ENCODE measurements at places on chromosomes 12 and 14.

GRCh38 chr12:3325736-3326135, 165.3 kb upstream of the PRMT8 start:
- no peak for DNase-seq

- DNase-seq, result no peak
Measured at GRCh38 chr14:69268763-69269162, 8.8 kb downstream of the GALNT16 start.

DNA sequence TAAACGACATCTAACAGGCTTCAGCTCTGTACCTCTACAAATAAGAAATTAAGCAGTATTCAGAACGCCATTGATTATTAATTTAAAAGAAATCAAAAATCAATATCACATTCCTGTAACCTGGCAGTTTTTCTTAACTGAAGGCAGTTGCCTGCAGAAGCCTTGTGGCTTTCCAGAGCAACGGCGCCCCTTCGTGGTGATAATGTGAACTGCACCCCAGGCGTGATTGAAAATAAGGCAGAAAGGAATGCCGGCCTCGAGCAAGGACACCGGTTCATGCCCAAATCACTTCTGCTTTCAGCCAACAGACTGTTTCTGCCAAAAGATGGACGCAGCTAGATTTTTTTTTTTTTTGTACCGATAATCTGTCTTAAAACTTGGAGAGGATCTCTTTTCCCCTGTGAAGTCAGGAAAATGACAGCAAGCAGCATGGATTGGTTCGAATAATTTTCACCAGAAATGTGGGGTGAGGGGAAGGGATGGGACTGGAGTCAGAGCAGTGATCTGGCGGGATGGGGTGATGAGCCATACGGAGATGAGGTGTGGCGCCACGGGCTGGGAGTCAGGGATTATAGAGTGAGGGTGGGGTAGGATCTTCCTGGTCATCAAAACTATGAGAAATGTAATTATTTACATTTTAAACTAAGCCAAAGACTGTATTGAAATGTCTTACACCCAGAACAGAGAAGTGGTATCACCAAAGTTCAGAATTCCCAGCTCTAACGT, 473.0 kb downstream of the DPF3 start:
- peak; percentile 53 for DNase-seq

DNA sequence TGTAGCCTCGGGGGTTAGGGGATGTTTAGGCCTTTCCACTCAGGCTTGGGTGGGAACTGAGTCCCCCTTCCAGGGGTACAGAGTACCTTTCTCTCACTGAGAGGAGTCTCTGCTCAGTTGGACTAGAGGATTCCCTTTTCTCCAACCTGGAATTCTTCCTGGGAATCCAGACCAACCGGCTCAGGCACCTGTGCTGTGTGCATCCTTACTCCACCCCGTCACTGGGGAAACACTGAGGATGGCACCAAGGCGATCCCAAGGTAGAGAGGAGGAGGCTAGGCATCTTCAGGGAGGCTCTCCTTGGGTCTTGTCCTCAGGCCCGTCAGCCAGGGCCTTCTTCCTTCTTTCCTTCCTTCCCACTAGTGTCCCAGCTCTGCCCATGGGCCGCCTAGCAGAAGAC, 871 bp upstream of the TGM1 start:
- no peak for DNase-seq

DNA sequence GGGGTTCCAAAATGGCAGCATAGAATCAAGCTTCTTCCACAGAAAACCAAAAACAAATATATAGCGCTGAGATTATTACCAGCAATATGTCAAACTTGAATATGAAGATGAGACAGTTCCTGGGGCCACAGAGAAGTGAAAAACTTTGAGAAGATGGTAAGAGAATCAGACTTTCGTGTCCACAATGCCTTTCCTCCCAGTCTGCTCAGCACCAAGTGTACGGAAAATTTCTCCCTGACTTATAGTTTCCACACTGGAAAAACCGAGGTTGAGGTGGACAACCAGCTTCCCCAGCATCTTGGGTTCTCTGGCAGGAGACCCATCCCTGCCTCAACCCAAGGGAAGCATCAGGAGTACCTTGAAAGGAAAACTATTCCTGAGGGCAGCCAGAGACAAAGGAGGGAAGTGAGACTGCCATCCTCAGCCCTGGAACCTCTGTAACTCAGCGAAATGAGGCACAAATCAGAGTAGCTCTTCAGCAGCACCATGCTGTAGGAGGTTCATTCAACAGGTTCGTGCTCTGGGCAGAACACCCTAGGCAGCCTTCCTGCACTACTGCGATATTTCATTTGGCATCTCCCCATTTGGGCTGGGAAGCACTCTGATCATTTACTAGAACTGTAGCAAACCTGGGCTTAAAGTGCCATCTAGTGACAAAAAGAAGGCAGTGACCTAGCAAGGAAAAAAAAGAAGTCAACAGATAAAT, 52.4 kb upstream of the CAPRIN2 start:
- peak; percentile 31 for DNase-seq

DNA sequence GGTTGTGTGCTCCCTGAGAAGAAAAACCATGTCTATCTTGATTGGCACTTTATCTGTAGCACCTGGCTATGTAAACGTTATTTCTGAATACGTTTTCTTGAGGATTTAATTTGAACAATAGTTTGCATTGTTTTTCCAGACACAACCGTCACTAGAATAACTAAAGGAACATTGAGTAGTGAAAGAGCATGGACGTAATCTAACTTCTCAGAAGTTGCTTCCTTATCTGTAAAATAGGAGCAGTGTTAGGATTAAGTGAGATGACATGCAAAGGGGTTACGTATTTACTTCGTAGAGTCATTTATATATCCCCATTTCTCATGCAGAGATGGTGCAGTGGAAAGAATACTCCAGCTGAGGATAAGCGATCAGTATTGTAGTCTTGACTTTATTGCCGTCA, 8.1 kb downstream of the AEBP2 start:
- DNase-seq, result no peak

- no peak for DNase-seq
Measured at GRCh38 chr14:76717508-76718290, 43.6 kb upstream of the VASH1 start.

- no peak for DNase-seq
Measured at GRCh38 chr12:130640901-130641300, 75.2 kb downstream of the RIMBP2 start.

DNA sequence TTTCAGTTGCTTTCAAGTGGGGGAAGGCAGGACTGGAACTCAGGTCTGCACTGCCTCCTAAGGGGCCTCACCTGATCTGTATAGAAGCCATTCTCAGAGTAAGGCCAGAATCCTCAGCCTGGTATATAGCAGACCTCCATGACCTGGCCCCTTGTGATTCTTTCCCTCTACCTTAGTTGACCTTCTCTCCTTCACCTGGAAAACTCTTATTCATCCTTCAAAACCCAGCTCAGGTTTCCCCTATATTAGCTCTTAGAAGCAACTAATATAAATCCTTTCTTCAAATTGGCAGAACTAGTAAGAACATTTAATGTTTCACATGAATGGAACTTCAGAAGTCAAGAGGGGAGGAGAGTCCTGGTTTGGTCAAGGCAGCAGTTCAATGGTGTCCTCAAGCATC, 26.0 kb upstream of the WSCD2 start:
- no peak for DNase-seq

GRCh38 chr14:91219517-91220389, 24.8 kb downstream of the GPR68 start:
- DNase-seq, result no peak

- DNase-seq, result no peak
Measured at GRCh38 chr14:23163830-23164229, 19.6 kb downstream of the SLC7A8 start.

DNA sequence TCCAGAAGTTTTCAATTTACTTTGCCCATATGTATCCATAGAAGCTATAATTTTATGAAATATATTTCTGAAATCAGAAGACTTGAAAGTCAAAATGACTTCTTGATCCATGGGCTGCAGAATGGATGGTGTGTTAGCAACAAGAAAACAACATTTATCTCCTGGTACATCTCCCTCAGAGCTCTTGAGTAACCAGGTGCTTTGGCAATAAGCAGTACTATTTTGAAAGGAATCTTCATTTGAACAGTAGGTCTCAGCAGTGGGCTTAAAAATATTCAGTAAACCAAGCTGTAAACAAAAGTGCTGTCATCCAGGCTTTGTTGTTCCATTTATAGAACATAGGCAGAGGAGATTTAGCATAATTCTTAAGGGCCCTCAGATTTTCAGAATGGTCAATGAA, 100.4 kb downstream of the SLC38A1 start:
- DNase-seq, result no peak

- no peak for DNase-seq
Measured at GRCh38 chr14:103744621-103745395, 29.2 kb downstream of the ZFYVE21 start.

GRCh38 chr12:78951803-78952551, 87.4 kb downstream of the SYT1 start:
- no peak for DNase-seq

DNA sequence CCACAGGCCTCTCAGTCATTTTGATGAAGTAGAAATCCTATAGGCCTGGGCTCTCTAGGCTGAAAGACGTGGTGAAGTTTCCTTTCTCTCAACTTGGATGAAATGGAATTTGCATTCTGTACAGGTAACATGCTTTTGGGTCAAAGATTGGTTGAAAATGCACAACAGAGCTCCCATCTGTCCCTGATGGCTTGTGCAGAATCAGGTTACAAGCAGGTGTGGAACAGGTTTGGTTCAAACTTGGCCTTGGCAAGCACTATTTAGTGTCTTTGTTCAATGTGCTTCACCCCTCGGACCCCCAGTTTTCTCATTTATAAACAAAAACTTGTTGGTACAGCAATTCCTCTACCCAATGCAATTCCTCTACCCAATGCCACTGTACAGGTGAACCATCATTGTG, 1493.0 kb downstream of the AACS start:
- DNase-seq, result no peak

DNA sequence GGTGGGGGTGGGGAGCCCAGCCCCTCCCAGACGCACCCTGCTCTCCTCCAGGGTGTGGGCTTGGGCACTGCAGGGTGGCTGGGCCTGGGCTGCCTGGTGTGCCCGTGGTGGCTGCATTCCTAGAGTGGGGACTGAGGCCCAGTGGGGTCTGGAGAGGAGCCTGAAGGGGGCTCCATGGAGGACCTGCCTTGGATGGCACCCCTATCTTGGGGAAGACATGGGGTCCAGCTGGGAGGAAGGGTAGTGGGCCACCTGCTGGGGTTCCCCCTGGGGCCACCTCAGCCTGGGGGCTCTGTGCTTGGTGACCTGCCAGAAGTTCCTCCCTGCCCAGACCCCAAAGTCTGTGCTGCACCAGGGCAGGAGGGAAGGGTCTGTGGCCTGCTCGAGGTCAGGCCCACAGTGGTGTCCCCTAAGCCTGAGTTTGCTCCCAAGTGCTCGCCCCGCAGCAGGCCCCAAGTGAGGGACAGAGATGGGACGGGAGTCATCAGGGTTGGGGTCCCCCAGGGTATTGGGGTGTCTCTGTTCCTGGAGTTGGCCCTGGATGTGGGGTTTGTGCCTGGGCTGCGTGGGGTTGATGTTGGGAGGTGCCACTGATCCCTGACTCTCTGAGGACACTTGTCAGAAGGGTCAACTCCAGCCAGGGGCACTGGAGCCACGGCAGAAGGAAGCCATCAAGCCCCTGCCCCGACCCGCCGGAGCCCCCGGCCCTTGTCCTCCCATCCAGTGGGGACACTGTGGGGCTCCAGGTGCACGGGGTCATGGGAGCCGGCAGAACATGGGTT, 382.9 kb downstream of the TMEM121 start:
- no peak for DNase-seq

DNA sequence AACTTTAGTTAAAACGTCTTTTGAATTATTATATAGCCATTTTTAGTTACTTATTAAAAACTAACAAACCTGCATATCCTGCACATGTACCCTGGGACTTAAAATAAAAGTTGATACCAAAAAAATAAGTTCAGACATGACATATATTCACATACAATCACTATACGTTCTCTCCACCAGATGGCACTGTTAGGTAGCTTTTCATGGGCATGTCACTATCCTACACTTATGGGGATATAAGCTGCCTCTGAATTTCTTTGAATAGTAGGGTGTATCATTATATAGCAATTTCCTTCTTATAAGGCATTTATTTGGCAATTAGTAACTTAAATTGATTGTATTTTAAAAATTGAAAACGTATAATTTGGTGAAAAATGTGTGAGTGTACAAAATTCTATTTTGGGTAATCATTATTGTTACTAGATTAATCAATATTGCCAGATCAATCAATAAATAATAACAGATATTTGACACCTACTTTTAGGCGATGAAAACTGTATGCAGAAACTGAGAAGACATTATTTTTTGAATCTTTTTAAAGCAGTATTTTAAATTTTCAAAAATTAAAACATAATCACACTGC, 31.8 kb upstream of the OR10A7 start:
- peak; percentile 59 for DNase-seq

GRCh38 chr14:67900231-67900630, 80.7 kb downstream of the RAD51B start:
- no peak for DNase-seq

DNA sequence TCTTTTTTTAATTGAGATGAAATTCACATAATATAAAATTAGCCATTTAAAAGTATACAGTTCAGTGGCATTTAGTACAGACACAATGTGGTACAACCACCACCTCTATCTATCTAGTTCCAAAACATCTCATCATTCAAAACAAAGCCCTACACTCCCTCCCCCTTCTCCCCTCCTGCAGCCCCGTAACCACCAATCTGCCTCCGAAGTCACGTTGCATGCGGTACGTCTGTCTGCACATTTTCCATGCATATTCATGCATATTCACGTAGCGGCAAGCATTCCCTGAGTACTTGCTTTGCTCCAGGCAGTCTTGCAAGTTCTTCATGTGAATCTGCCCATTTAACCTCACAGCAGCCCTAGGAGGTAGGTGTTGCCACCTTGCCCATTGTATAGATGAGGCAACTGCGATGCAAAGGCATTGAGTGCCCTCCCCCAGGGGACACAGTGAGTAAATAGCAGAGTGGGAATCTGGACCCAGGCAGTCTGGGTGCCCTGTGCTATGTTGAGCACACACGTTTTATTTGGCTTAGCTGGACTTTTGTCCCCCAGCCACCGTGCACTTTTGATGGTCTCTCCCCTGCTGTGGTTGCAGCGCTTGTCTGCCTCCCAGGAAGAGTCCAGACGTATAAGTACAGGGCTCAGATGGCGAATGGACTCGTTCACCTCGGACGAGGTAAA, 43.4 kb downstream of the RIN3 start:
- DNase-seq, result no peak

DNA sequence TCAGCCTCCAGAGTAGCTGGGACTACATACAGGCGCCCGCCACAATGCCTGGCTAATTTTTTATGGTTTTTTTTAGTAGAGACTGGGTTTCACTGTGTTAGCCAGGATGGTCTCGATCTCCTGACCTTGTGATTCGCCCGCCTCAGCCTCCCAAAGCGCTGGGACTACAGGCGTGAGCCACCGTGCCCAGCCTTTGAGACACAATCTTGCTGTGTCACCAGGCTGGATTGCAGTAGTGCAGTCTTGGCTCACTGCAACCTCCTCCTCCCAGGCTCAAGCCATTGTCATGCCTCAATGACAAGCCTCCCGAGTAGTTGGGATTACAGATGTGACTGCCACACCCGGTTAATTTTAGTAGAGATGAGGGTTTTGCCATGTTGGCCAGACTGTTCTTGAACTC, 21.3 kb upstream of the STRN3 start:
- no peak for DNase-seq

DNA sequence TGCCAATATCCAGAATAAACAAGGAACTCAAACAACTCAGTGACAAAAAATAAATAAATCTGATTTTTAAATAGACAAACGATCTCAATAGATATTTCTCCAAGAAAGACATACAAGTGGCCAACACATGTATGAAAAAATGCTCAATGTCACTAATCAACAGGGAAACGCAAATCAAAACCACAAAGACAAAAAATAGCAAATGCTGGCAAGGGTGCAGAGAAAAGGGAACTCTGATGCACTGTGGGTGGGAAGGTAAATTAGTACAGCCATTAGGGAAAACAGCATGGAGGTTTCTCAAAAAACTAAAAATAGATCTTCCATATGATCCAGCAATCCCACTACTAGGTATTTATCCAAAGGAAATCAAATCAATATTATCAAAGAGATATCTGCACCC, 3.5 kb upstream of the EIF5 start:
- DNase-seq, result no peak

All from inflammatory macrophage treated with lipopolysaccharide for 1 hour (primary cell).